ENCODE measurements at places on chromosomes 3 and 15.

DNA sequence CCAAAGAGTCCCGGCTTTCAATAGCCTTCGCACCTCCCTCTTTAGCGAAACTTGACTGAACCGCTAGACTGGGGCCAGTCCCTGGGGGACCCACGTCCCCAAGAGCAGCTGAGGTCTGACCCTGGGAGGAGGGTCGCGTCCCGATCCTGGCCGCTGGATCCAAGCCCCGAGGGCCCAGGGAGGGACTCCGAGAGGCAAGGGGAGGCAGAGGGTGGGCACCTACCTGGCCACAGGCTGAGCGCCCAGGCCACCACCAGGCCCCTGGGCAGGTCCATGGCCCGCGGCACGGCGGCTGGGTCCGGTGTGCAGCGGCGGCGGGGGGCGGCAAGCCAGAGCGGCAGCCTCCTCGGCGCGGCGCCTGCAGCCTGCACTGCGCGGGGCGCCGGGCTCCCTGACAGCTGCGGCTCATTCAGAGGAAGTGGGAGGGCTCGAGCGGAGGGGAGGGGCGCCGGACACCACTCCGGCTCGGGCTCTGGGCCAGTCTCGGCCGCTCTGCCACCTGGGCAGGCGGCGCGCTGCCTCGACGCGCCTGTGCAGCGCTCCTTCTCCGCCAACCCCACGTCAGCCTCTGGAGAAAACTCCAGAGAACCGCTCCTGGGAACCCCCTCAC lies at the start of gene ITGA11:
TSS of gene ITGA11 (minus strand) at position 372 of the 610 bp plus-strand sequence. CDS start at position 275, 97 bp downstream.
- no peak for DNase-seq

GRCh38 chr3:32447865-32448400 lies 54.7 kb downstream of the CMTM6 start:
- no peak for DNase-seq

- no peak for DNase-seq
Measured at GRCh38 chr3:132783152-132783551, 60.9 kb upstream of the NPHP3 start.

DNA sequence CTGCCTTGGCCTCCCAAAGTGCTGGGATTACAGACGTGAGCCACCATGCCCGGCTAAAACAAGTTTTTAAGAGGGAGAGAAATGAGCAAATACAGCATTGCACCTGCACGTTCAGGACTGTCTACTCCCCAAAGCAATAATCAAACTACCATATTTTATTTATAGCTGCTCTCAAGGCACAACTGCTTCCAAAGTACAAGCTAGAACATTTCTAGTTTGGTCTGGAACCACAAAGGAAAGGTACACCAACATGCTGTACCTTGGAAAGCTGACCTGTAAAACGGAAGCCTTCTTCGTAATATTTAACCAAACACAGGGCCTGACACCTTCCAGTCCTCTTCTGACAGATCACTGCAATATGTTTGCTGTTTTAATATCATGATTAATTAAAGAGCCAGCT lies 14.5 kb upstream of the VGLL4 start:
- no peak for DNase-seq

- no peak for DNase-seq
Measured at GRCh38 chr15:57890878-57891277, 174.6 kb downstream of the ALDH1A2 start.

- DNase-seq: no peak
Measured at GRCh38 chr15:86568378-86568777, 488.7 kb downstream of the AGBL1 start.

- DNase-seq: no peak
Measured at GRCh38 chr3:85821130-85821756, 862.5 kb downstream of the CADM2 start.

DNA sequence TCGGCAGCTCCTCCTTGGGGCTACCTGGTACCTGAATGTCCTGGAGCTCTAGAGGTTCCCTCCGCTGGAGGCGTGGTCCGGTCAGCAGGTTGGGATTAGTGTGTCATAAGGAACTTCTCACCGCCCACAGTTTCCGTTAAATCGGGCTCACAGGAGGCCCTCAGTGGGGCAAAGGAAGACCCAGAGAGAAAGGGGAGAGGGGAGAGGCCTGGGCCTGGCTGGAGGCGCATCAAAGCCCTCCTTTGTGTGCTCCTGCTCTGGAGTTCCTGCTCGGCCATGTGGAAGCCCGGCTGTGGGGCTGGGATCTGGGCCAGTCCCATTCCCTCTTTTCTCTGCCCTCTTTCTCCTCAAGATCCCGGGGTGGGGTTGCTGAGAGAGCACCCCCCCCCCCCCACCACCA lies at the start of gene RLBP1:
TSS of gene RLBP1 (minus strand) at position 37 of the 400 bp plus-strand sequence. CDS start 2,604 bp downstream, outside the sequence.
- DNase-seq: no peak

DNA sequence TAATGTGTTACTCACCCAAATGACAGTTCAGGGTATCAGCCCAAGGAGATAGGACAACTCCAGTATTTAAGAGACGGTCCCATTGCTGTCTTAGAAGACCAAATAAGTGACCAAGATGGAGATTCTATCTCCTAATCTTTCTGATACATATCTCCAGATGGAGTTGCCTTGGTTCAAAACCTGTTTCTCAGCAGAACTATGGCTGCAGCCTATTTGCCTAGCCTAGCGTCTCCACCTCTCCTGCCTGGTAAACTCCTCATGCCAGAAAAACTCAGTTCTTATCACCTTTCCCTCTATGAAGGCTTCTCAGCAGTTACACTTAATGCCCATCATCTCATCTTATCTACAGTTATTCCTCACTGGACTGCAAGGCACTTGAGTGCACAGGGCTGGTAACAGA lies 1.2 kb upstream of the CSPG5 start:
- DNase-seq: no peak
